T-helper 2 cell treated with Interferon-gamma antibody and Interleukin-4, amounts not matched to agents 5 μg/mL and 100 μg/mL, for 36 hours (primary cell): ENCODE measurements at places on chromosomes 6 and 20.

GRCh38 chr6:124008000-124008987 is 204.6 kb downstream of the NKAIN2 start:
- DNase-seq = no peak

DNA sequence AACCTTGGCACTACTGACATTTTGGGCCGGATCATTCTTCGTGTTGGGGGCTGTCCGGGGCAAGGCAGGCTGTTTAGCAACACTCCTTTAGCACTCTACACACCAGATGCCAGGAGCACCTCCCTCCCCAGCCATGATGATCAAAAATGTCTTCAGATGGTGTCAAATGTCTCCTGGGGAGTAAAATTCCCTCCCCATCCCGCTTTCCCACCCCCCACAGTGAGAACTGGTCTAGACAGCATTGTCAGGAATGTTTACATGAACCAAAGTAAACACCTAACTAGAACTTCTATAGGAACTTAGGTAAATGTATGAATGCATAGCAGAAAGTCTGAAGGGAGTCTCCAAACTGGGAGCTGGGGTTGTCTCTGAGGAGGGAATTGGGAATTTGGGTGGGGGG is 70.0 kb upstream of the TOP1 start:
- no peak for DNase-seq

GRCh38 chr6:31697555-31697954 is 5.6 kb downstream of the ABHD16A start:
- no peak for DNase-seq

DNA sequence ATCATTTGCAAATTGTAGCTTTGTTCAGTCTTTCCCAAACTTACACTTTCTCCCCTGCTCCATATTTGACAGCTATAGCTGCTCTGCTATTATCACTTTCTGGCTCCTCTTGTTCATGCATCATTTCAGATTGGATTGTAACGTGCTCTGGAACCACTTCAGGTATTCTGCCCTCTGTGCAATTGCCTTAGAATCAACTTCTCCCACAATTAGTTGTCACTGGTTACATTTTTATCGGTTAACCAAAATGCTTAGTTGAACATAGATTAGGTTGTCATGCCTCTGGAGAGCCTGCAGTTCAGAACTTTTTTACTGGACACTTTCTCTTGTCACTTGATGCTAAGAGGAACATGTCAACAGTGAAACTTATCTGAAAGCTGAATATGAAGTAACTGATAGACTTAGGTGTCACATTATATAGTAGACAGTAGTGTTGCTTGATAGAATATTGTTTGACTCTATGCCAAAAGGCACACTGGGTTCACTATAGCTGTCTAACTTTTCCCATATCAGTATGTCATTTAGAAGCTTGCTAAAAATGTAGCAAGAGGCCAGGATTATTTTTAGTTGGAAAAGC is 127.7 kb upstream of the PTPRK start:
- DNase-seq = no peak

- DNase-seq = no peak
Observed at GRCh38 chr6:133277228-133277899, 36.2 kb downstream of the EYA4 start.

DNA sequence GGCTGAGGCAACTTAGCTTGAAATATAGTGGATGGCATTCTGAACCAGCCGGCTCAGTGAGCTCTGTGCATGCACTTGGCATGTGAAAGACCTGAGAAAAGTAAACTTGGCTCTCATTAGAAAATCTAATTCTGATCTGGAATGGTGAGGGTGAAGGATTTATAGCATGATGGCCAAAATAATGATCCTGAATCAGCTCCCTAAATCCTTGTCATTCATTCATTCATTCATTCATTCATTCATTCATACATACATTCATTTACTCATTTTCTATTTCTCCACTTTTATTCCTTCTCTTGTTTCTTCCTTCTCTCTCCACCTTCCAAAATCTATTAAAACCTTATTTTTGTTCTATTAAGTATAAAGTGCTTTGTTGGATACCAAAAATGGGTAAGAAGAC is 681.1 kb downstream of the DHX35 start:
- no peak for DNase-seq

- DNase-seq = no peak
Observed at GRCh38 chr6:156319707-156320106, 457.5 kb upstream of the ARID1B start.

GRCh38 chr6:155313602-155314091 is 637 bp downstream of the TFB1M start:
- no peak for DNase-seq

DNA sequence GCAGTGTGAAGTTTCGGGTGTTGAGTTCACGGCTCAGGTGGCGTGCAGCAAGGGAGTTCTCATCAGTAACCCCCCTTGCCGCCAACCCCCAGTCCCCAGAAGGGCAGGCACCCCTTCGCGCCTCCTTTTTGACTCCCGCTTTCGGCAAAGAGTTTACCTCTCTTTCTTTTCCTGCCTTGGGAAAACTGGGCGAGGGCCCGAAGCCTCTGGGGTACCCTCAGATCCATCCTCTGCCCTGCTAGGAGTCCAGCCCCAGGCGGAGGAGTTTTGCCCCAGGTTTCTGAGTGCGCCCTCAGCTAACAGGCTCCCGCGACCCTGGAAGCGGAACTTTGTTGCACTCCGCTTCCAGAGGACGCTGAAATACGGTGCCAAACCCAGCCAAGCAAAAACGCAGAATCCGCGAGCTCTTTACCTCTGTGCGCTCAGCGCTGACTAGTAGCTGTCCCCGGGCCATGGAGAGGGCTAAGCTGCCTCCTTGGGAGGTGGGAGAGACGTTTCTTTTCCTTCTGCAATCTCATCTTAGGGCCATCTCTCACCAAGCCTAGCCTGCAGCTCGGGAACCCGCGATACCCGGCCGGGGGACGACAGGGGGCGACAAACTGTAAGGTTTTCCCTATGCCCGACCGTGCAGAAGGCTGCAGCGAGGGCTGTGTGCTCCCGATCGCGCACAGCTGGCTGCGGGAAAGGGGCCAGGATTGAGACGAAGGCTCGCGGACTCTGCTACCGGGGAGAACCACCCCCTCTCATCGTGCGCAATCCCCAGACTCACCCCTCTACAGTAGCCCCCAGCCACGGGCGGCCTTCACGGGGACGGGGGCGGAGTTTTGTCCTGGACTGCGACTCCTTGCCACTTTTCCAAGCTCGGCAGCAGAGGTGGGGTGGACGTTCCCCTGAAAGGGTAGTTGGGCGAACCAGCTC is 2.7 kb upstream of the PAX1 start:
- peak; percentile 21 for DNase-seq

- no peak for DNase-seq
Observed at GRCh38 chr6:93398723-93399122, 20.6 kb downstream of the EPHA7 start.
